Stimulated activated CD4-positive, alpha-beta T cell treated with anti-CD3 and anti-CD28 coated beads, Interleukin-1b, Interleukin-23, amount 100 ng/mL, for 1 hour (primary cell): ENCODE measurements at places on chromosomes 6 and 20.

DNA sequence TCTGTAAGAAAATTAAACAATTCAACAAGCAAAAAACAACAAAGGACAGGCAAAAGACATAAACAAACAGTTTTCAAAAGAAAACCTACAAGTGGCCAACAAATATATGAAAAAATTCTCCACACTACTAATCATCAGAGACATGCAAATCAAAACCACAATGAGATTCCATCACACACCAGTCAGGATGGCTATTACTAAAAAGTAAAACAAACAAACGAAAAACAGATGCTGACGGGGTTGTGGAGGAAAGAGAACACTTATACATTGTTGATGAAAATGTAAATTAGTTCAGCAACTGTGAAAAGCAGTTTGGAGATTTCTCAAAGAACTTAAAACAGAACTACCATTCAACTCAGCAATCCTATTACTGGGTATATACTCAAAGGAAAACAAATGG, 537.6 kb downstream of the HDGFL1 start:
- DNase-seq = no peak

DNA sequence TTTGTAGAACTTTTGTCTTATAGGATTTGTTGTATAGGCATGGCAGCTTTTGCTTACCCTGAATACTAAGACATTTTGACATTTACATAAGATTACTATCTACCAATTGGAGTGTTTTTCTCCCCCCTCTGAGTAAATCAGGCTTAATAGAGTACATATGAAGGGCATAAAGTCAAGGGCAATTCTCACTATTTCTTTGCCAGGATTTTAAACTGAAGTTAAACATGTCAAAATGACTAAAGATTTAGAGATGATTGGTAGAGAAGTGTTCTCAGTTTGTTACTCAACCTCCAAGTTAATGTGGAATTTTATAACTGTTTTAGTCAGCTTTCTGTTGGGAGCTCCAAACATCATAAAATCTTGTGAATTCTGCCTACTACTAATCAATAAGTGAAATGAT, 157.8 kb downstream of the CDKAL1 start:
- no peak for DNase-seq

DNA sequence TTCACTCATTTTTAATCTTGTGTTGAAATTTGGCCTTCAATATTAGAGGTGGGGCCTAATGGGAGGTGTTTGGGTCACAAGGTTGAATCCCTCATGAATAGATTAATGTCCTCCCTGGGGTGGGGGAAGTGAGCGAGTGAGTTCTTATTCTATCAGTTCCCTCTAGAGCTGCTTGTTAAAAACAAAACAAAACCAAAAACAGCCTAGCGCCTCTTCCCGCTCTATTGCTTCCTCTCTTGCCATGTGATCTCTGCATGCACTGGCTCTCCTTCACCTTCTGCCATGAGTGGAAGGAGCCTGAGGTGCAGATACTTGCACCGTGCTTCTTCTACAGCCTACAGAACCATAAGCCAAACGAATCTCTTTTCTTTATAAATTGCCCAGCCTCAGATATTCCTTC, 89.6 kb upstream of the SLC35F1 start:
- no peak for DNase-seq

GRCh38 chr6:162576016-162576415, 151.6 kb downstream of the PRKN start:
- DNase-seq = no peak

DNA sequence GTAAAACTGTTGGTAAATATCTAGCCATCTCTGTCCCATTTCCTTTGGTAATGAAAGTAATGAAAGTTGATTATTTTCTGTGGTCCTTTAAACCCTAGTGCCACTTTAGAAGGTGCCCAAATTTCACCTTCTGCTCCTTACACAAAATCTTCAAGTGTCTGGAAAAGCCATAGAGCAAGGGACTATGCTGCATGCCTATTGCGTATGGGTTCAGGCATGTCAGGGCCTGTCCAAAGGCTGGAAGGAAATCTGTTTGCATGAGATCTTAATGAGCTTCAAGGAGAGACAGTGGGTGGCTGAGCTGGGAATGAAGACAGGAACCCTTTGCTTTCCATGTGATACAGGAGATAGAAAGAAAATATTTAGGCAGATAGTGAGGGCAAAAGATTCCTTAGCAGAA, 66.6 kb upstream of the CCN6 start:
- no peak for DNase-seq

GRCh38 chr6:12947151-12947871, 230.7 kb downstream of the PHACTR1 start:
- DNase-seq = no peak

GRCh38 chr20:2179233-2179580, 77.6 kb downstream of the STK35 start:
- DNase-seq = no peak

DNA sequence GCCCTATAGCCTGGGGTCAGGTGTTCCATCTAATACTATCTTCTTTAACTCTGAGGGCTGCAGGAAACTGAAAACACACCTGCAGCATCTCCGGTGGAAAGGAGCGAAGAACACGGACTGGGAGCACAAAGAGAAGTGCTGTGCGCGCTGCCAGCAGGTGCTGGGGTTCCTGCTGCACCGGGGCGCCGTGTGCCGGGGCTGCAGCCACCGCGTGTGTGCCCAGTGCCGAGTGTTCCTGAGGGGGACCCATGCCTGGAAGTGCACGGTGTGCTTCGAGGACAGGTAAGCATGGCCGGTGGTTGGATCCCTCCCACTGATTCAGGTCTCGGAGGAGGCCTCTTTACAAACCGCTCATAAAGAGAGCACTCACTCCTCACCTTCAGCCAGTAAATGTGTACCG, 15.5 kb downstream of the SYTL3 start:
- DNase-seq = no peak

DNA sequence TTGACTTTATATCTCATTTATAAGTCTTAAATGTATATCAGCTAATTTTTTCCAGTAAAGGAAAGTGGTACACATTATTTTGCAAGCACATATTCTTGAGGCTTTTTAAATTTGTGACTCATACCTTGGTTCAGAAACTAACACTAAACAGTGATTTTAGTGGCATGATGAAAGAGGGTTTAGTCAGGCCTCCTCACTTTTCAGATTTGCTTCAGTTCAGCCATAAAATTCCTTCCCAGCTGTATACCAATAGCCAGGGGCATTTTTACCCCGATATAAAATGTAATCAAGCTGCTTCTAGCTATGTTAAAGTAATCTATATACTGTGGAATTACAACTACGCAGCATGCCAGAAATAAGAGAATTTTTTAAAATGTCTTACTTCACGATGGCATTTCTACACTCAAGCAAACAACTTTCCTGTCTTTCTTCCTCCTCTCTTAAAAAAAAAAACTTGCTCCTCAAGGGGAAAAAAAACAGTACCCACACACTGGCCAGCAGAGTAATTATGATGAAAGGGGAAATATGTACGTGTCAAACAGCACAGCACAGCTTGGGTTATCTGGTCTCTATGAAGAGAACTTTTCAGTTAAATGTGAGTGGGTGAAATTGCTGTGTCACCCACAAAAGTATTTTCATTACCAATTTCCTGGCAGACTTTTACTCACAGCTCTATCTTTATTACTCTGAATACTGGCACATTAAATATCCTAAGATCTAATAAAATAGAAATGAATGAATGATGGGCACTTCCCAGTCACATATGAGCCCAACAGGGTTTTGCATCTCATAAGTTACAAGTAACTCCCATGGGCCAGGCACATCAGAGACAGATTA, 244.8 kb upstream of the TENT5A start:
- DNase-seq = no peak

DNA sequence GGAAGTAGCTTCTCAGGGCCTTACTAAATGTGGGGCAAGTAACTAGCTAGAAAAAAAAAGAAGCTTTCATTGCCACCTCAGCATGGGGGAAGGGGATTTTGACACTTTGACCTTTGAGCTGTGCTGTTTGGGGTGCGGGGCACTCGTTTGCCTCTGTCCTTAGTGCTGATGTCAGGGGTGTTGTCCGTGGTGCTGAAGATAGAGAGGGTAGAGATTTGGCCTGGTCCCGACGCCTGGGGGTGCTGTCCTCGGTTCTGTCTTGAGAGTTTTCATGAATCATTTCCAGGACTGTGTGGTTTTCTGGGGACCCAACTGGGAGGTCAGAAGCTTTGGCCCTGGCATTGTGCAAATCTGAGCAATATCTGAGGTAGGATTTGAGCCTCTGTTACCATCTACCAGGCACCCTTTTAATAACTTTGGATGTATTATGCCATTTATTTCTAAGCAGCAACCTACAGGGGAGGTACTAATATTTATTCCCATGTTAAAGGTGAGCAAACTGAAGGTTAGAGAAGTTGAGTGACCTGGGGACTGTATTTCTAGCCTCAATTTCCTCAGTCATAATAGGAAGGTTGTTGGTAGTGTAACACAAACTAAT, 78.0 kb downstream of the DLGAP4 start:
- DNase-seq = no peak

DNA sequence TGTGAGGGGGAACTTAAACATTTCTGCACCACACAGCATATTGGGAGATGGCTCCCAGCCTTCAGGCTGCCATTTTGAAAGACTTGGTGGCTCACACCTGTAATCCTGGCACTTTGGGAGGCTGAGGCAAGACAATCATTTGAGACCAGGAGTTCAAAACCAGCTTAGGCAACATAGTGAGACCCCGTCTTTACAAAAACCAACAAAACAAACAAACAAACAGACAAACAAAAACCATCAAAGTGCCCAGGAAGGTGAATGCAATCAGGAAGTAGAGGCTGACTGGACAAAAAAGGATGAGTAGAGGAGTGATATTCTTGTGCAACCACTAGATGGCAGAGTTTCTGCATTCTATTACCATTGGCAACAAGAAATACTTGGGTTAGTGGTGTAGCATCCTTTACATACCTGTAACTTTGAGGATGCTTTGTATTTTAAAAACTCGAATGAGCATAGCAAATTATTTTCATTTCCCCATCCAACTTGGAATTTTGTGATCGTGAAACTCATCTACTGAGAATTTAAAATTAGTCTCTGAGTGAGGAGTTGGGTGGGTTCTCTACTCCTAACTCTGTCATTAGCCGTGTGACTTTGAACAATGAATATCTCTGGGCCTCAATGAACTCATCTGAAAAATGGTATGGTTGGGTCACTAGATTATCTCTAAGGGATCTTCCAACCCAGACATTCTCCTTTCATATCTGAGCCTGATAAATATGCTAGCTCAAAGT, 84.4 kb downstream of the CRYBG1 start:
- DNase-seq = no peak

DNA sequence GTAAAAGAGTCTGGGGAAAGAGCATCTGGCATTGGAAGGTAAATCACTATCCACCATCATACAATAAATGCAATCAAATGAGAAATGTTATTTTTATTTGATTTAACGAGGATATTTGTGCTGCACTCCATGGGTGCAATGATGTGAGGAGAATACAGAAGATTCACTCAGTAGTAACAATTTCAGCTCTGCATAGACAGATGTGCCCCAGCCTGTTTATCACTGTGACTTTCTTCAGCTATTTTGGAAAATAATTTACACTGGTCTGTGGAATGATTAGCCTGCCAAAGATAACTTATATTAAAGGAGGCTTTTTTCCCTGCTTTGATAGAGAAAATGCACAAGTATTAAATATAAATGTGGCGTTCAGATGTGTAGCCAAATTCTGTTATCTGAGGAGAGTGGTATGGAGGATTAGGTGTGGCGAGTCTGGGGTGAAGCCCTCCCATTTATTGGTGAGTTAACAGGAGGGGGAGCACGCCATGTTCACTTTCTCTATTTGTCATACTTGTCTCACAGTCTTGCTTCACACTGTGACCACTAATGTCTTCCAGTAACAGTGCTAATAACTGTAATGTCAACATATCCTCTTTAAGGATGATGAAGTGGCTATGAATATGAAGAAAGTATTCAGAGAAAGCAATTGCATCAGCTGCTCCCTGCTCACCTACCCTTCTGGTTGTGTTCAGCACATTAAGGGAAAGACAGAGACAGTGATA, 645.6 kb downstream of the MMUT start:
- DNase-seq = no peak

GRCh38 chr20:59183751-59184150, 20.1 kb downstream of the ZNF831 start:
- no peak for DNase-seq

DNA sequence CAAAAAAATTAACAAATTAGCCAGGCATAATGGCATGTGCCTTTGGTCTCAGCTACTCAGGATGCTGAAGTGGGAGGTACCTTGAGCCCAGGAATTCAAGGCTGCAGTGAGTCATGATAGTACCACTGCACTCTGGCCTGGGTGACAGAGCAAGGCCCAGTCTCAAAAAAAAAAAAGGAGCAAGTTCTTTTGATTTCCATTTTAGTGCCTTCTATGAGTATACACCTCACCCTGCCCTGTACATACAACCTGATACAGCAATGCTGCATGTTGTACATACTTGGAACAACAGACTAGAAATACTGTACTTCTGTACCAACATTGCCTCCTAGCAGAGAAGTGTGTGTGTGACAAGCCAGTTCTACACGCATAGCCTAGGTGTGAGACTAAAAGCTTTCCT, 97.3 kb upstream of the CARMIL1 start:
- DNase-seq = no peak

DNA sequence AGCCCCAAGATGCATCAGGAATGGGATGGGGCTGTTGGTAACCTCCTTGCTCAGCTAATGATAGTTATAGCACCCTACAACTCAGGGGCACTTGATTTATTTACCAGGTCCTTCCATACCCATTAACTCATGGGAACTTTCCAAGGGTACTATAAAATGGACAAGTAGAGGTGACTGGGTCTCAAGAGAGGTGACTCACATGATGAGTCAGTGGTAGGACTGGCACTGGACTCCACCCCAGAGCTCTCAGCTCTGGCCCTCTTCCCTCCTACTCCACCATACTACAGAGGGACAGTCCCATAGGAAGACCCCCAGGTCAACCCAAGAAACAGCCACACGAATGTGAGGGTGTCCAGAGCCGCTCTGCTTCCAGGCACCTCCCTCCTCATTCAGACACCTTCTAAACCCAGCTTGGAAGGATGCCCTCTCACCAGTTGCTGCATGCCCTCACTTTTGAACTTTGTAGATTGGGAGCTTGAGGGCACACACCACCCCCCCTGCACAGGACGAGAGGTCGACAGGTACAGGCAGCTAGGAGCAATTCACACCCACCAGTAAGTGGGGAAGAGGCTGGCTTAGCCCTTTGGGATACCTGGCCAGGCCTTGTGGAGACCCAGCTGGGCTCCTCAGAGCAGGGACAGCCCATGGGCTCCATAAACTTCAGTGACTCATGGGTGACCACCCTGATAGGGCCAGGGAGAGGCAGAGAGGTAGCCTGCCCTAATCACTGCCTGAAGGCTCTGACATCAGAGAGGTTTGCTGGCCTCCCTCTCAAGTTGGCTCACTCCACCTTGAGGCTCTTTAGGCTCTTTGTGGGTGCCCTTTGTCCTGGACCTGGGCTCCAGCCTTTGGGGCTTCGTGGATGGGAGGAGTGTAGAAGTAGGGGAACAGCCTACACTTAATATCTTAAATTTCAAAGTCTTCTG, 81.6 kb upstream of the MLN start:
- no peak for DNase-seq

- DNase-seq = no peak
These were observed 27.0 kb upstream of the CALHM6 start for GRCh38 chr6:116434056-116434725.

- DNase-seq = no peak
These were observed 24.8 kb downstream of the MAN1A1 start for GRCh38 chr6:119324718-119325117.
